ENCODE measurements at places on chromosomes 7 and 10.

DNA sequence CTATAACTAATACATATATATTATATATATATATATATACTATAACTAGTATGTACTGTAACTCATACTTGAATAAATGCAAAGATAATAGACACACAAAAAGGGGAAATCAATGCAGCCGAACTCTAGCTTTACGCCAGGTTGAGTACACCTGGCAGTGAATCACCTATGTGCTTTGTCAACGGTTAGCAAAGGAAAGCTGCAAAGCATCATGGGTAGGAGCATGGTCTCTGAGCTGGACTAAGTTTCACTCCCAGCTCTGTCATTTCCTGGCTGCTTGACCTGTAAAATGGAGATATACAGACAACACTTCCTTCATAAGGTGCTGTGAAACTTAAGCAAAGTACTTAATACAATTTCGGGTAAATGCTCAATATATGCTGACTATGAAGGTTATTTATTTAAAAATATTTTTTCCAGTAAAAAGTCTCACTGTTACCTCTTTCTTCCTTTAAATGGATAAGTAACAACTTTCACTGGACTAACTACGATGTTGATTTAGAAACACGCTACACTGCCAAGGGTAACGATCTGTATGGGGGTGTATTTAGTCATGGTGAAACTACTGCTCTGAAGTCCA lies 61.7 kb upstream of the ITGA8 start:
- no peak for DNase-seq

DNA sequence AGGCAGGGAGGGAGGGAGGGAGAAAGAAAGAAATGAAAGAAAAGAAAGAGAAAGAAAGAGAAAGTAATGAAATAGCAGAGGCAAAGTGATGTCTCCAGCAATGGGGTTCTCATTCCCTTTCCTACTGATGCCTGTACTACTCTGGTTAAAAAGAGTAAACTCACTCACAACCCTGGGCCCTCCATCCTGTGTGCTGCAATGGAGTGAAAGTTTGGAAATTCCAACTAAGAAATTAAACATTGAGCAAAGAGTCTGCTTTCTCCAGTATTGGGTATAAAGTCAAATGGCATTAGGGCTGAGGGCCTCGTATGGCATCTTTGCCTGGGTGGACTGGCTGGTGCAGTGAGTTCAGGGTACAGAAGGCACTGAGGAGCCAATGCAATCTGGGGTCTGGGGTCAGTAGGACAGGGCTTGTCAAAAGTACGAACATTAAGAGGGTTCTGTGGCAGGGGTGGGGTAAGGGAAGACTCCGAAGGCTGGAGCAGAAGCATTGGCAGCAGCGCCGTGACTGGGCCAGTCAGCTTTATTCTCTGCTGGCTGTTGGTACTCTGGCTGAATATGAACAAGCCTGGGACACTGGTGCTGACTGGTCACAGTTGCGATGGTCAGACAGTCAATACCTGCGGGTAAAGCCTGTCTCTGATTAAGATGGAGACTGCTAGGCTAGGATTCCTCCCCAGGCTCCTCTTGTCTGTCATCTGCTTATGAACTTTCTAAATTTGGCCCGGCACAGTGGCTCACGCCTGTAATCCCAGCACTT lies 24.1 kb upstream of the TNS3 start:
- DNase-seq = no peak

DNA sequence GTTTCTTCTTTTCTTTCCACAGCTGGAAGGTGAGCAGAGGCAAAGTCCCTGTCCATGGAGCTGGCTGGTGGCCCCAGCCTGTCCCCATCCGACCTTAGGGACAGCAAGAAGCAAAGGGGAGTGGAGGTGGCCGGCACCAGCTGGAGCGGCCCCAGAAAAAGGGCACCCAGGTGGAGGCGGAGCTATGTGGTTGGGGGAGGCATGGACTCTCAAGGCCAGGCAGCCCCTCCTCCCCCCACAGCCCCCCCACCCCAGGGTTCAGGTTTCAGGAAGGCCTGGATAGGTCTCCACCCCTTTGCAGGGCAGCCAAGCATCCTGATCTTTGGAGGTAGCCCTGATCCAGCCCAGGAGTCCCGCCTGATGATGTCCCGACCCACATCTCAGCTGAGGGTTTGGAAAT lies at the start of gene SSC4D:
TSS of gene SSC4D (minus strand) at position 161 of the 400 bp plus-strand sequence. CDS start 5,258 bp downstream, outside the sequence.
- no peak for DNase-seq

DNA sequence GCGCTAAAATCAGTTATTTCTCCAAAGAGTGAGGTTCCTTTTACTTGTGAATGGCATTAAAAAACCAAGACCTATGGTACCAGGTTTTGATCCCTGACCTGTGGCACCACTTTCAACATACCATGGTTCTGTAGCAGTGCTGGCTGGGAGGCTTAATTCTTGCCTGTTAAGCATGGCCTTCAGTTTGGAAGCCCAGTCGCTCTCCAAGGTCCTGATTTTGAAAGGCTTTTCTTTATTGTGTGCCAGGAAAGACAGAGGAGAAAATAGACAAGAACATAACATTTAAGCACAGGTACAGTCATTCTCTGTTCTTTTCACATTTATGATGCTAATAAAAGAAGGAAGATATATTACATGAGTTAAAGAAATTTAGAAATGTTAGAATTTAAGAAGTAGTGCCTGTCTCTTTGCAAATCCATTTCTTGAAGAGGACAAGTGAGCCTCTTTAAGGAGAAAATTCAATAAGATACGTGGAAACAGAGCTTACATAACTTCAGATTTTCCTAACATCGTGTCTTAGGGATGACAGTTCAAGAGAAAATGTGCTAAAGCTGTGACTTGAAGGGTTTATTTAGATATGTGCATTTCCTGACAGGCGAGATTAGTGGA lies 357.6 kb downstream of the DPP6 start:
- DNase-seq = no peak

DNA sequence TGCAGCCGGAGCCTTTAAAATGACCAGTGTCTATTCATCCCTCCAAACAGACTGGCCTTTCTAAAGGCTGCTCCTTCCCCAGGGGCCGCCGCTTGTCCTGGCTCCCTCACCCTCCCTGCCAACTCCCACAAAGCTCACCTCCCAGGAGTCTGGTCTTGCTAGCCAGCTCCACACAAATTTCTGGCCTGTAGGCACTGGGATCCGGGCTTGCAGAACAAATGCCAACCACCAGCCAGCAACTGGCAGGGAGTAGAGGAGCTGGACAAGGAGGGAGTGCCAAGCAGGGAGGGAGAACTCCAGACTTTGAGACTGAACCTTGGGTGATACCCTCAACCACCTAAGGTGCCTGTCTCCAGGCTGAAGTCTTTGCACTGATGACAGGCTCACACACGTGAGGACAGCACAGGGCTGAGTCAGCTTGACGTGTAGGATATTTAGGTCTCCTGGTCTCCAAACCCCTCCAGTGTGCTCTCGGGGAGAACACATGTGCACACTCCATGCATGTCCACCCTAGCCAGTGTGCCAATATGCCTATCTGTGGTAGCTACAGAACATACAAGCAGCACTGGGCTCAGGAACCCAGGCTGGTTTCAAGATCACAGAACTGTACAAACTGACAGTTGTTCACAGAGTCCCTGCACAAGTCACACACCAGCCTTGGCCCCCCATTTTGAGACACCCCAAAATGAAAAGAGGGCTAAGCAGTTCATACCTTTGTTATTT lies 6.0 kb downstream of the PAX2 start:
- DNase-seq = no peak

GRCh38 chr7:158498443-158499081 lies 89.1 kb downstream of the PTPRN2 start:
- no peak for DNase-seq

GRCh38 chr7:24727154-24728120 lies 29.8 kb downstream of the GSDME start:
- DNase-seq = no peak

DNA sequence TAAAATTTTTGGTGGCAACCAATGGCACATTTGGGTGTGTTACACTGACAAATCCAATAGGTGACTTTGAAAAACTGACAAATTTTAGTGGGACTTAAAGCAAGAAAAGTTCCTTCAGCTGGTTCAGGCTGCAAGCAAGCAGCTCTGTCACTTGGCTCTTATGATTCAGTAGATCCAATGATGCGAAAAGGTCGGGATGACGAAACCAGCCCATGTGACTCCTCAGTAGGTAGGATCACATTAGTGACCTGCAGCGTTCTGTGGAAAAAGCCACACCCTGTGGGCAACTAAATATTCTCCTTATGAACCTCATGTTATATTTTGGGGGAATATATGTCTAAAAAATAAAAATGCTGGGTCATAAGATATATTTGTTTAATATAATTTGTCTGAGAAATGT lies 13.3 kb upstream of the TSGA13 start:
- DNase-seq = no peak

DNA sequence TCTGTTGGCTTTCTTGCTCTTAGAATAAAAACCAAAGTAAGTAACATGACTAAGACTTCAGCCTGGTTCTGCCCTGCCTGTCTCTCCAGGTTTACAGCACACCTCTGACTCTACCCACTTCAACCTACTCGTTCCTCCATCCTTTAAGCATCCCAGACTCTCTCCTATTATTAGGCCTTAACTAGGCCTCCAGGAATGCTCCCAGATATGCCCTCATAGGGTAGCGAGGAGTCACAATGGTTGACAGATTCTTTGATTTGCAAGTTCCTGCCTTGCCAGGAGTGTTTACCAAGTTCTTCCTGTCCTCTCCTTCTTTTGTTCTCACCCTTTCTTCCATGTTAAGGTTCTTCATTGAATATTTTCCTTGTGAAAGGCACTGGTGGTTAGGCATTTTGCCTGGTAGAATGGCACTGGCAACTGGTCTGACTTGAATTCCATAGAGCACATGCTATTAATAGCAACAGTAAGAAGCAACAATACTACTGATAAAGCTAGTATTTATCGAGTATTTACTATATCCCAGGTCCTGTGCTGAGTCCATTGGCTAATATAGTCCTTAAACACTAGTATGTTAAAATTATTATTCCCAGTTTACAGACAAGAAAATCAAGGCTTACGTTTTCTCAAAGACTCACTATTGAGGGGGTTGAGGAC lies 327.9 kb upstream of the PRKCQ start:
- DNase-seq = no peak

GRCh38 chr10:89302625-89303024 lies 779 bp downstream of the IFIT2 start:
- DNase-seq = peak; percentile 34

- DNase-seq = no peak
Measured at GRCh38 chr10:3196958-3197347, 24.4 kb upstream of the PITRM1 start.

DNA sequence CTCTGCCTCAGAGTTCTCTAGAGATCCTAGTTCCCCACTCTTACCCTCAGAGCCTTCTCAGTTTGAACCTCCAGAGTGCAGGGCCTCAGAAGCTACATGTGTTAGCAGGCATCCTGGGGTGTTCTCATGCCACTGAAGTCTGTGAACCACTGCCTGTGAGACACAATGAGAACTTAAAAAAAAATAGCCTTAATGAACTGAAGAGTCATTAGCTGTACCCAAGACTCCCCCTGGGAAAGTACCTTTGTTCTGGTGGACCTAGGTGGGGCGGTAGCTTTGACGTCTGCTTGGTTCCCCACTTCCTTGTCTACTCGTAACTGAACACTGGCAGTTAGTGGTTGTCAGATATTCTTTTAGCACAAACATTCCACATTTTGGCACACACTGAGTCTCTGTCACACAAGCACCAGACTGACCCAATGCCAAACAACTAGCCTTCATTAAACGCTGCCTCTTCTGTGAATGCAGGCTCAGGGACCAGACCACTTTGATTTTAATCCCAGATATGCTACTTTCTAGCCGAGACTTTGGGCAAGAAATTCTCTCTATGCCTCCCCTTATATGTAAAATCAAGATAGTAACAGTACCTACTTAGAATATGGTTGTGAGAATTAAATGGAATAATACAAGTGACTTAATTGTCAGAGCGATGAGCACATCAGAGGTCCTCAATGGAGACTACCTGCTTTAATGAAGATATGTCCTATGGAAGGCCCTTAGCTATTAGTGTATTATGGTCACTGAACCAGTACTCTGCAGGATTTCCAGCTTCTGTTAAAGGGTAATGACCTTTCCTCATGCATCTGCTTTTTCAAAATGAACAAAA lies 75.3 kb upstream of the CC2D2B start:
- no peak for DNase-seq

DNA sequence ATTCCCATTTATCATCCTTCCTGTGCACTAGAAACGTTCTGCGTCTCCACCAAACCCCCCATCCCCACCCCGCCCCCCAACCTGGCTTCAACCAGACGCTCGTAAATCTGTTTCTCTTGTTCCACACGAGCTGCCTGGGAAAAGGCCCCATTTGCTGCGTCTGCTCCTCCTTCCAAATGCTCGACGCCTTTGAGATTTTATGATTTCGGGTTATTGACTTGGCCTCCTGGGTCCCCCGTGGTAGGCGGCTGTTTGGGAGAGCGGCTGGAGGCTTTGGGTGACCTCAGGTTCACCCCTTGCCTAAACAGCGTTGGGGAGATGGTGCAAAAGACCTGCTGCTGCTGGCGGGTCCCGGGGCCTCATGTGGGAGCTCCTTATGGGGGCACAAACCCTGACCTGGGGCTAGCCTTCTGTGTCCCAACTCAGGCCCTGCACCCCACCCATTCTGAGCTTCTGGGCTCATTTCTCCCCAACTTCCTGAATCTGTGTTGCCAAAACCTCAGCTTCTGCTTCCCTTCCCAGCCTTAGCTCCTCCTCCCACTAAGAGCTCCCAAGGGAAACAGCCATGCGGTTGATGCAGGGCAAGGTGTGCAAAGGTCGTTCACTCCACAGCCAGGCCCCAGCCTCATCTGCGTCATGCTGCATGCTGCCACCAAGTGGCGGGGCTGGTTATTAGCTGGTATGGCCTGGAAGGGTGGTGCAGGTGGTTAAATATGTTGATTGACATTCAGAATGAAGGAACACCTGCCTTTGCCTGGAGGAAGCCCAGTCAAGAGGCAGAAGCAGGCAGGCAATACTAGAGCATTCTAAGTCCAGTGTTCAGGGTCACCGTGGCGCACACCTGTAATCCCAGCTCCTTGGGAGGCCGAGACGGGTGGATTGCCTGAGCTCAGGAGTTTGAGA lies 49.1 kb upstream of the ELN start:
- peak; percentile 22 for DNase-seq

DNA sequence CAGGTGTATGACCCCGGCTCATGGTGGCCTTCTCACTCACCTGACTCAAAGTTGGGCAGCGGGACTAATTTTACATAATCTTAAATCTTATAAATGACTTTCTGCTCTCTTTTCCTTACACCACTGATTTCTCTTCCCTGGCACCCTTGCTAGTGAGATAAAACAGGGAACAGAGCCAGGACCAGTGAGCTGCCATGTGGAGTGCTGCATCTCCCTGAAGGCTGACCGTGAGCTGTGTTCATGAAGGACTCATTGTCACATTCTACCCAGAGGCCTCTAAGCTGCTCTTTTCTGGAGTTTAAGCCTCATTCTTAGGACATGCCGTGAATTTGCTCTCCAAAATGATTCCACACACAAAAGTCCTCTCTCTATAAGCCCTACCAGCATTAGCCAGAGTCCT lies 762.3 kb downstream of the AUTS2 start:
- no peak for DNase-seq

DNA sequence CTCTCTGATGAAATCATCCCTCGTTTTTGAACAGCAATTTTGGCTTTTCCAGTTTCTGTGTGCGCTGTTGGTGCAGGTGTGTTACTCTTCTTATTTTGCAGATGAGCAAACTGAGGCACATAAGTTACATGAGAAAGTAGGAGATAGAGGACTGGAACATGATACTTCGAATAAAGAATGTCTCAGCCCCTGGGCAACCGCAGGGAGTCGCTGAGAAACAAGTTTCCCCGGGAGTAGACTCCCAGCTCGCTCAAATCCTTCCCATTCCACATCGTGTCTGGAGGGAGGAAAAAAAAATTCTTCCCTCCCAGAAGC lies 18.0 kb downstream of the MXI1 start:
- no peak for DNase-seq

GRCh38 chr7:12630513-12630819 lies 57.0 kb upstream of the ARL4A start:
- no peak for DNase-seq
